ENCODE measurements at places on chromosomes 3 and 15.
A peak's percentile ranks its signal among the peaks of the same experiment; 100 is the strongest.

- DNase-seq: peak; percentile 49
Observed at GRCh38 chr3:5188419-5189221, 1.1 kb downstream of the EDEM1 start.

DNA sequence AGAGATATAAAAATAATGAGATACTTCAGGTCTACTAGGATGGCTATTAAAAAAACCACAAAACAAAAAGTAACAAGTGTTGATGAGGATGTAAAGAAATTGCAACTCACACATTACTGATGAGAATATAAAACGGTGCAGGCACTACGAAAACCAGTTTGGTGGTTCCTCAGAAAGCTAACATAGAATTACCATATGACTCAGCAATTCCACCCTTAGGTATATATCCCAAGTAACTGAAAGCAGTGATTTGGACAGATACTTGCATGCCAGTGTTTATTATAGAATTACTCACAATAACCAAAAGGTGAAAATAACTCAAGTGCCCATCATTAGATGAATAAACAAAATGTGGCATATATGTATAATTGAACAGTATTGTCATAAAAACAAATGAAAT, 87.5 kb upstream of the MELTF start:
- DNase-seq: no peak

DNA sequence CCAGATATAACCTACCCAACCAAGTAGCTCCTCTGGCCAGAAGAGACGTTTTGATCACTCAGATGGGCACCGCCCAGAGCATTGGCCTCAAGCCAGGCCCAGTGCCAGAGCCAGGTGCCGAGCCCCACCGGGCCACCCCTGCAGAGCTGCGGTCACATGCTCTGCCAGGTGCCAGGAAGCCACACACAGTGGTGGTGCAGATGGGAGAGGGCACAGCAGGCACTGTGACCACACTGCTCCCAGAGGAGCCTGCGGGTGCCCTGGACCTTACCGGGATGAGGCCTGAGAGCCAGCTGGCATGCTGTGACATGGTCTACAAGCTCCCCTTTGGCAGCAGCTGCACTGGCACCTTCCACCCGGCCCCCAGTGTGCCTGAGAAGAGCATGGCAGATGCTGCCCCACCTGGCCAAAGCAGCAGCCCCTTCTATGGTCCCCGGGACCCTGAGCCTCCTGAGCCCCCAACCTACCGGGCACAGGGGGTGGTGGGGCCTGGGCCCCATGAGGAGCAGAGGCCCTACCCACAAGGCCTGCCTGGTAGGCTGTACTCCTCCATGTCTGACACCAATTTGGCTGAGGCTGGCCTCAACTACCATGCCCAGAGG, 19.1 kb upstream of the APEH start:
- DNase-seq: no peak

DNA sequence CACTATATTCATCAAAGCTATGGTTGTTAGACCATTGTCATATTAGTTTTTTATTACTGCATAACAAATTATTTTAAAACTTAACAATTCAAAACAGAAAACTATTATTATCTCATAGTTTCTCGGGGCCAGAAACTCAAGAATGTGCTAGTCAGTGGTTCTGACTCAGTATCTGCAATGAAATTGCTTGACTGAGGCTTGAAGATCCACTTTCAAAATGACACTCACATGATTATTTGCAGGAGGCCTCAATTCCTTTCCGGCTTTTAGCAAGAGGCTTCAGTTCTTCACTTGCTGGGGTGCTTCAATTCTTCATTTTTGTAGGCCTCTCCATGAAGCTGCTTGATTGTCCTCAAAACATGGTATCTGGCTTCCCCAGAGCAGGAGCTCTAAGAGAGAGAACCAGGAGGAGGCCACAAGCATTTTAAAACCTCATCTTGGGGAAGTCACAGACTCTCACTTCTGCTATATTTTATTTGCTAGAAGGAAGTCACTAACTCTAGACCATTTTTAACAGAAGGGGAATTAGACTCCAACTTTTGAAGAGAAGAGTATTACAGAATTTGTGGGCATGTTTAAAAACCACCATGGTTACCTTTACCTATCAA, 383.7 kb downstream of the MFSD1 start:
- no peak for DNase-seq

DNA sequence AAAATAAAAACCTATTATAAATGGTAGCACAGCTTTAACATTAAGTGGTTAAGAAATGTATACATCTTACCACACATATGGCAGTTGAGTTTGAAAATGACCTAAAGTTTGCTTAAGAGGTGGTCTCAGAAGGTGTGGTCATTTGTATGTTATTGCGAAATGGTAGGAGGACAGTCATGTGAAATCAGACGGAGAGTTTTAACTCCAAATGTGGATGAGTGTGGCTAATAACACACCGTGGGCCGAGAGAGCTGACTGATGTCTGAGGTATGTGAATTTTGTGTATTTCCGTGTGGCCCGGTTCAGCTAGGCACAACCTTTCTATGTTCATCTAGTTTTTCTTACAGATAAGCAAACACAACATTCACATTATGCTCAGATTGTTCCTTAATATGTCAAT, 71.9 kb downstream of the ARNT2 start:
- DNase-seq: no peak

- no peak for DNase-seq
Observed at GRCh38 chr3:27905625-27906024, 183.5 kb upstream of the EOMES start.
